ENCODE measurements at places on chromosomes 12 and 14.

DNA sequence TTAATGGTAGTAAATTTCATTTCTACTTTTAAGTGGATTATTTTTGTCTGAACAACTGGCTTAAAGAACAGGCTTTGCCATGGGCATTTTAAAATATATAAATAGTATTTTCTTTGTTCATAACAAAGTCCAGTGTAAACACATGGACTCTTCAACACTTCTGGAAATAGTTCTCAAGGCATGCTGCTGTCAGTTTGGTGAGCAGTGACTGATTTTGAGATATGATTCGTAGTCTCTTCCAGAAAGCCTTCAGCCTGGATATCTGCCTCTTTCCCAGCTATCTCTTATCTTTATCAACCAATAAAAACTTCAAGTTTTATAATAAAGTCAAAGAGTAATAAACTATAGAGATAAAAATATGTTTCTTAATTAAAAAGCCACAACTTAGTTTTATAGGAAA, 110.7 kb downstream of the NAV3 start:
- no peak for DNase-seq

GRCh38 chr12:2259369-2259768, 206.6 kb downstream of the CACNA1C start:
- no peak for DNase-seq

- no peak for DNase-seq
These were observed 788 bp upstream of the NGDN start for GRCh38 chr14:23468704-23469126.

DNA sequence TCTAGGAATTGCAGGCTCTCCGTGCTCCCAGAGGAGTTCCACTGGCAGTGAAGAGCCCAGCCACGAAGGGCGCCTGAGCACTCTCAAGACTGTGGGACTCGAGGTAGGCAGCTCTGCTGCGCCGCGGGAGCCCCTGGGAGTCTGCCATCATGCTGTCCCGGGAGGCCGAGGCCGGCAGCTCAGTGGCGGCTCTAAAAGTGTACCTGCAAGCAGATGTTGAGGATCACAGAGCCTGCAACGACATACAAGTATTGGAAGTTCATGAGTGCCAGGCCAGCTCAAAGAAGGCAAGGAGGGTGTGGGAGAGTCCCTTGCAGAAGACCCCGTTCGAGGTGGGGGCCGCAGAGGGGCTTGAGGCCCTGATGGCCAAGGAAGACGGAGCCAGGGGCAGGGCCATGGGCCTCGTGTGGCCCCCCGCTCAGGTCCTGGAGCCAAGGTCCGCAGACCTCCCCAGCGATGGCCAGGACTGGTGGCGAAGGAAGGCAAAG, 62.7 kb downstream of the MUCL1 start:
- no peak for DNase-seq

GRCh38 chr12:111823891-111824290, 18.1 kb upstream of the MAPKAPK5 start:
- DNase-seq, result no peak

DNA sequence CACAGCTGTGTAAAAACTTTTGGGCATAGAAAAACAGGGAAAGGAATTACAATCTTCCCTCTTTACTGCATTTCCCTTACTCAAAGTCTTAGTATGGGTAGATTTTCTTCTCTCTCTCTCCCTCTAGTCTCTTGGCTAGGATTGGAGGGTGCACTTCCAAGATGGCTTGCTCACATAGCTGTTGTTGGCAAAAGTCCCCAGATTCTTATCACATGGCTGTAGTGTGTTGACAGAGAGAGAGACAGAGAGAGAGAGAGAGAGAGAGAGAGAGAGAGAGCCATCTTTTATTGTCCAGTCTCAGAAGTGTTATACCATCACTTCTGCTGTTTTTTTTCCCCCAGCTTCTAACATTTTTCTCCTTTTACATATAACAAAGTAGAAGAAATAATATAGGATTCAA, 6.3 kb upstream of the OR4E2 start:
- DNase-seq, result no peak

DNA sequence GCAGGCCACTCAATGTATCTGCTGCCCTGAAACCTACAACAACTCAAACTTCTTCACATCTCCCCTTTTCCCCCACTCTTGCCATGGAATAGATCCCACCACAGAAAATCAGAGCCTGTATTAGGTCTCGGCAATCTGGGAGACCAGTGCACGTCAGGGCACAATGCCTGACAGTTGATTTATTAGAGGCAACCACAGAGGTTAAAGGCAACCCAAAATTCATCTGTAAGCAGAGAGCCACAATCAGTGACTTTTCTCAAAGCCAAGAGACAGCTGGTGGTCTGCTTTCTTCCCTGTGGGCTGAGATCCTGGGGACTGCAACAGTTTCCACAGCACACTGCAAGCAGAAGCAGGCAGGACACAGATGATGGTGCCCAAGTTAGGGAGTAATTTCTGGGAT, 169.0 kb upstream of the NTF3 start:
- DNase-seq, result no peak

DNA sequence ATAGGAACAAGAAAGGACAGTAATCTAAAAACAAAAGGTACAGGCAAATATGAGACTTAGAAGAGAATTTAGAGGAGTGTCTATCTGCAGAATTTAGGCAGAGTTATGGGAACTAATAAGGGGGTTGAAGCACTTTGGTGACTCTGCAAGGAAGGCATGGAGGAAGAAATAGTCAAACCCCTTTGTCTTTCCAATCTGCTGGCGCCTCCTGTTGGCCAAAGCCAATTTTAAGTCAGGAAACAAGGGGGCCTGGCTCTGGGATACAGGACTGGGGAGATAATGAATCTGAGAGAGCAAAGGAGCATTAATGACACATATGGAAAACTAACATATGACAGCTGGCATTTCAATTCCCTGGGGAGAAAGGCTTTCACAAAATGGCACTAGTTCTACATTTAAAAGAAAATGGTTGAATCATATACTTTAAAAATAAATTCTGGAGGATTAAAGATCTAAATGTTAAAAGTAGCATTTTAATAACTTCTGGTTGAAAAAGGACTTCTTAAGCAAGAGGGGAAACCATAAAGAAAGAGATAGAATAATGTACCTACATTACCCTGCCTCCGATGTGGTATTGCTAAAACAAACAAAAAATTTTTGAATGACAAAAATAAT, 48.5 kb upstream of the CSRP2 start:
- DNase-seq, result peak; percentile 7

GRCh38 chr14:91108941-91109611, 4.8 kb upstream of the DGLUCY start:
- no peak for DNase-seq

DNA sequence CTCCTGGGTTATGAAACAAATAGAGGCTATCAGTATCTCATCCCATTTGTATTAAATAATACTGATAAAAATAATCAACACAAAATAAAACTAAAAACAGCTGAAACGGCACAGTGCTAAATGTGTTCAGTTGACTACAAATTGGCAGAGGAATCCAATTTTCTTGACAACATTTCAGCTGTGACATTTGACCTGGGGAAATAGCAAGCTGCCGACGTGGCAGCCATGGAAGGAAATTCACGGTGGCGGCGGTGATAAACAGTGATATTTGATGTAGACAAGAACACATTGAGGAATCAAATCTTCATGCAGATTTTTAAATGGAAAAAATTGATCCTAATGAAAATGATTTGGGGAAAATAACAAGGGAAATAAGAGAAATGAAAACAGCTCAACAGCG, 159.1 kb upstream of the RTL1 start:
- no peak for DNase-seq

GRCh38 chr12:79706156-79706555, 15.4 kb upstream of the PAWR start:
- DNase-seq, result no peak

- DNase-seq, result no peak
These were observed 27.0 kb downstream of the SMUG1 start for GRCh38 chr12:54161481-54162437.
